ENCODE measurements at places on chromosomes 1 and 21.
A peak's percentile ranks its signal among the peaks of the same experiment; 100 is the strongest.

DNA sequence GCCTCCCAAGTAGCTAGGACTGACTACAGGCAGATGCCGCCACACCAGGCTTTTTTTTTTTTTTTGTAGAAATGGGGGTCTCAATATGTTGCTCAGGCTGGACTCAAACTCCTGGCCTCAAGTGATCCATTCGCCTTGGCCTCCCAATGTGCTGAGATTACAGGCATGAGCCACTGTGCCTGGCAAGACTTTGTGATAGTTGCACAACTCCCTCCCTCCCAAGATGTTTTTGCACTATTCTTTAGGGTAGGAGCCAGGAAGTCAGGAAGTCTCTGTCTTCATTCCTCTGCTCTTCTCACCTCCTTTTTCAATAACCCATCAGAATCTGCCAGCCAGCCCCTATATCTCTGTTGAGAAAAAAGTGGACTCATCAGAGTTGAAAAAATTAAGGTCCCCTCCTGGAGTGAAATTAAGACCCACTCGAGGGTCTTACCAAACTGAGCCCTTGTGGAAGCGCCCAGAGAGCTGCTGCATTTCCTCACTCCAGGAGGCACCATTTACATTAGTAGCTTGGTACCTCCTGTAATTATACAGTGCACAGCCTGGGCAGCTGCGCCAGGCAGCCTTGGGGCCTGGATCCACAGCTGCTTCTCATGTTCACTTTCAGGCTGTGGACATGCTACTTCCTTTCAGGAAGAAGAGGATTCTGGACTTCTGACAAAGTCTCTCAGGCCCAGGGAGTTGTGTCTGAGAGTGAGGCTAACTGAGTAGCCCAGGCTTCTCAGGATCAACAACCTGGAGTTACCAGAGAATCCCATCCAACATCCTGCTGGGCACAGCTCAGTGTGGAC lies 24.0 kb downstream of the TCEA3 start:
- DNase-seq, result no peak

DNA sequence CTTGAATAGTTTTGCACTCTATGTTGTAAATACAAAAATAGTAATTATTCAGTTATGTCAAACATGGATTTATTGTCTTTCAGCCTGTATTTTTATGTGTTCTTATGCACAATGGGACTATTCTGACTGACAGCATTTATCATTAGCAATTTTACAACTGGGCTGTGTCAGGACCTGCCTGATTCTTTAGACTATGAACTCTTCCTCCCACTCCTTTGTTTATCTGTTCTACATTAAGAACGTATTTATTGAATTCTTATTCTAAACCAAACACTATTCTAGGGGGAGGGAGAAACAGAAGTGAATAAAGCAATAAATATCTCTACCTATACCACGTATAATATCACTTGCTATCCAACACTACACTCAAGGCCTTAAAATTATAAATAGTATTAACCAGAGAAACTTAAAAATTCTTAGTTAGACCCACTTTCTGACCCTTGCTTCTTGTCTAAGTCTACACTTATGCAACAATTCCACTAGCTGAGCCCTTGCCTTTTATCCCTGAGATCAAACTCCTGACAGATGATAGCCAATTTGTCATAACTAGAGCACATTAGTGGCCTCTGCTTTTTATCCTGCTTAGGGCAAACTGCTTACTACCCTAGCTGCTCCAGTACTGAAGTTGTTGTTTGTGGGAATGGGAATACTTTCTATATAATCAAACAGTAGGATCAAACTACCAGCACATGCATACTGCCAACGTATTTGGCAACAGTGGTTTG lies 494.3 kb downstream of the BRINP3 start:
- no peak for DNase-seq

DNA sequence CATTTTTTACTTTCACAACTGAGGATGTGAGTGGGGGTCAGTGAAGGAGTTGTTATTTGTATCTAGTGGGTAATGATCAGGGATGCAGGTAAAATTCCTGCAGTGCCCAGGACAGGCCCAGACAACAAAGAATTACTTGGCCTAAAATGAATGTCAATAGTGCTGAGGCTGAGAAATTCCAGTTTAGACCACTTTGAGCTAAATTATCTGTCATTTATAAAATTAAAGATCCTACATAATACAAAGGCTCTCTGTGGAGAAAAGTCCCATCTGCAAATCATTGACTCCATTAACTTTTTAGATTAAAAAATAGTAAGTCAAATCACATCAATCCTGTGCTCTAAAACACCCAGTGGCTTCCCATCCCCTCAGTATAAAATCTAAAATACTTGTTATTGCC lies 130.7 kb upstream of the COL11A1 start:
- no peak for DNase-seq

DNA sequence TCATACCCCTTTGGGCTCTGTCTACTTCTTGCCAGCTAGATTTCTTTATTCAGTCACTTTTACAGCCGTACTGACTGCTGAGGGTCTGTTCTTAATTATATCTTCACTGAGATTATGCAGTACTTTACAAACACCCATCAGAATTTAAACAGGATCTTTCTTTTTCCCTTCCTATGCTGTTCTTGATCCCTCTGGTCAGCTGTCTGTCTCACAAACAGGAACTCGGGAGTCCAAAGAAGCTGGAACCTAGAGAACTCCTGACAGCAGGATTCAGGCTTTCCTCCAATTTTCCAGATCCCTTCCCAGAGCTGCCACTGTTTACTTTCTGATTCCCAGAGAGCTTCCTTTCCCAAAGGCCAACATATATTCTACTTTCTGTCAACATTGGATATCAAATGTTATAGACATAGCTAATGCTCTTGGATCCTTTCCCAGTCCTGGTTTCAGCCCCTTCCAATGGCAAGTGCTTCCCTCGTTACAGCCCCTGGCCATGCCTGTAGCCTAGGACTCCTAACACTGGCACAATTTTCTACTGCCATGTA lies 59.5 kb downstream of the ATP2B4 start:
- DNase-seq, result peak; percentile 48

- no peak for DNase-seq
Observed at GRCh38 chr1:39609618-39610331, 29.7 kb downstream of the HEYL start.

DNA sequence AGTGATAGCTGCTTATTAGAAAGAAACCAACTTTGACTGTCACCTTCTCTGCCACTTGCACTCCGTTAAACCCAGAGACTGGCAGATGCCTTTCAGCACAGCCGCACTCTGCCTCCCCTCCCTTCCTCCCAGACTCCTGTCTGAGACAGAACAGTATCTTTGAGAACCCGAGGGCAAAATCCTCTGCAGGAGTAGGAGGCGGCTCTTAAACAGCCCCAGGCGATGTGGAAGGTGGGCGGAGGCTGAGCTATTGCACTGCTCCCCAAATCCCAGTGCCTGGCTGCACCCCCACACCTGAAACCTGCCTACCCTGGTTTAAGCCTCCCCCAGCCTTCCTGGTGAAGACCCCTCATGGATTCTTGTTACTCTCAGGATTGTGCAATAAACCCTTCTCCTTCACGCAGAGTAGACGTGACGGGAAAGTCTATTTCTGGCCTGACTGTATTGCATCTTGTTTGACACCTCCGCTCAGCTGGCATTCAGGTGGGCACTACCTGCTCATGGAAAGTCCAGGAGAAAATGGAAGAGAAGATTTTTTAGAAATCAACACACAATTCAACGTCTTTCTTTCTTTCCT lies 34.4 kb upstream of the IGSF21 start:
- no peak for DNase-seq

- no peak for DNase-seq
Observed at GRCh38 chr1:64917907-64918306, 48.4 kb downstream of the JAK1 start.

GRCh38 chr1:171296897-171297296 lies 17.1 kb upstream of the FMO4 start:
- no peak for DNase-seq

DNA sequence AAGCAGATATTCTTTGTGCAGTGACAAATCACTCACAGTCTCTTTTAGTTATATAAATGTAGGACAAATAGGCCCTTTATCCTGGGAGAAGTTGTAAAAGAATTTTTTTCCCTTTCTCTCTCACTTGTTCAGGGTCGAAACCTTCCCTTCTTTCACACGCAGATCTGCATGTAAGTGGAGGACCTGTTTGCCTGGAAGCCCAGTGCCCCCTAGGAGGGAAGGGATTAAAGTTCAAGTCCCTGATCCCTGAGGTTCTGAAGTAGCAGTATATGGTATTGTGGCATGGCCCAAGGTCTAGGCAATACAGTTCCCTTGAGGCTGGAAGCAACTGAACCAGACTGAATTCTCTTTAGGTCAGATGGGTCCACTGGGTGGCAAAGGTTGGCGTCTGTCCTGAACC lies 48.6 kb upstream of the PTGFRN start:
- no peak for DNase-seq

DNA sequence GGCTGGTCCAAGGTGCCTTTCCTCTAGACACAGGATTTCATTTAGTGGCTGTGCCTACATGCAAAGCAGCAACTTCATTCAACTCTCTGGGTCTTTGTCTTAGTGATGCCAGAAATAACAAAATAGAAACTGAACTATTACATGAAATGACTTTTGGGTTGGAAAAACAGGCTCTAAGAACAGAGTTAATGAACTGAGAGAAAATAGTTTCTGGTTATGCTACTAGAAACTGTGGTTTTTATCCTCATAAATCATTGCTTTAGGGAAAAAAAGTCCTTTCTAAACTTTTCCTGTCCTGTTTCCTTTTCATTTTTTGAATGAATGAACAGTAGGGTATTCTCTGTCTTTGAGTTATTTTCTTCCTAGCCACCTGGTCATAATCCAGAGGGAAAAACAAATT lies 424.0 kb downstream of the KIF26B start:
- no peak for DNase-seq

GRCh38 chr1:233919786-233920185 lies 15.3 kb downstream of the SLC35F3 start:
- no peak for DNase-seq

GRCh38 chr1:117782056-117782455 lies 147.4 kb downstream of the GDAP2 start:
- no peak for DNase-seq

- no peak for DNase-seq
Observed at GRCh38 chr1:67611846-67612245, 73.2 kb upstream of the GADD45A start.

DNA sequence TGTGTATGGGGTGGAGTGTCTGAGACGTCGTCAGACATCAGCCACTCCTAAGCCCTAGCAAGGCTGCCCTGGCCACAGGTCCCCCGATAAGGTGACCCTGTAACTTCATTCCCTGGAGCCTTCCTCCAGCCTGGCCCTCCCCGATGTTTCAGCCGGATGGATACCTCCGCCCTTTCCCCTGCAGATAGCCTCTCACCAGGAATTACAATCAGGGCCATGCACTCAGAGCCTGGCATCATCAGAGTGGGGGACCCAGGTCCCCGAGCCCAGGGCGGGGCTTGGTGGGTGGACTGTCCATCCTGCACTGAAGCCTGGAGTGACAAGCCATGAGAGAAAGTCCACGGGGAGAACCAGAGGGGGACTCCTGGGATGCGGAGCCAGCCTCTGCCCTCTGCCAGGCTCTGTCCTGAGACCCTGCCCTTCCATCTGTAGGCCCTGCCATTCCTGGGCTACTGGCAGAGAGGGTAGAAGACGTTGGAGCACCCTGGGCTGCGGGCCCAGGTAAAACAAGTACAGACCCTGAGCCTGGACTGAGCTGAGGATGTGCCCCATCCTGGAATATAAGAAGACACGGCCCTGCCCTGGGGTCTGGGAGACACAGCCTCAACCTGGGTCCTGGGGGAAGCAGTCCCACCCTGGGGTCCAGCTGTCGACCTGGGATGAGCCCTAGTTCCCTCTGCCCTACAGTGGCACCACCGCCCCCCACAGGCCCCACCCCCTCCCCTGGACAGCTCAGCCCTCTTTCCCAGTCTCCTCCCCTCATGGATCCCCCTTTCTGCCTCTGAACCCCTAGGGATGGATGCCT lies 16.8 kb upstream of the ARF1 start:
- DNase-seq, result no peak

DNA sequence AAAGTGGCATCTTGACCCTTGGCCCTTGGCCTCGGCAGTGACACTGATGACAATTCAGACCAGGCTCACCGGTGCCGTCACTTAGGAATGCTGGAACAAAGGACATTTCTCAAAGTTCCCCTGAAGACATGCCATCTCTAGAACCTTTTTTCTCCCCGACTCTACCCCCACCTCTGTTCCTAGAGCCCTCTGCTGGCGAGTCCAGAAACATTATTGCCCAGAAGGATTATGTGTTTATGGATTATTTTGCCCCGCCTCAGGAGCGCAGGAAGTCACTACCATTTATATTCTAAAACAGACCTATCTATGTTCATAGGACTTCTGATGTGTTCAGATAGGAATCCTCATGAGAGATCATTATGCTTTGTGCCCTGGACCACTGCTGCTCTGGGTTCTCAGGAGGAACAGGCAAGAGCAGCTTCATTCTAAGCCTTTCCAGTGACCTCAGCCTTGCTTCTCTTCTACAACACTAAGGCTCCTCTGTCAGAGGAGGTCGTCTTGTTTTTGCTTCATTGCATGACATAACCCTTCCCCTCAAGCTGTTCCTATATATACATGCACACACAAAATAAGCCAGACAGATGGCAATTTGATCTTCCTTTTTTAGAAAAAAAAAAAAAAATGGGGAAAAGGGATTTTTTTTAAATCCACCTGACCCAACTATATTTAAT lies 12.4 kb upstream of the SHISA4 start:
- no peak for DNase-seq

GRCh38 chr1:172708452-172708851 lies 49.5 kb downstream of the FASLG start:
- DNase-seq, result no peak
